Activated T-helper 1 cell treated with Interleukin-2 at 50 U/mL for 16 hours (primary cell): ENCODE measurements at places on chromosomes 16 and 17.

DNA sequence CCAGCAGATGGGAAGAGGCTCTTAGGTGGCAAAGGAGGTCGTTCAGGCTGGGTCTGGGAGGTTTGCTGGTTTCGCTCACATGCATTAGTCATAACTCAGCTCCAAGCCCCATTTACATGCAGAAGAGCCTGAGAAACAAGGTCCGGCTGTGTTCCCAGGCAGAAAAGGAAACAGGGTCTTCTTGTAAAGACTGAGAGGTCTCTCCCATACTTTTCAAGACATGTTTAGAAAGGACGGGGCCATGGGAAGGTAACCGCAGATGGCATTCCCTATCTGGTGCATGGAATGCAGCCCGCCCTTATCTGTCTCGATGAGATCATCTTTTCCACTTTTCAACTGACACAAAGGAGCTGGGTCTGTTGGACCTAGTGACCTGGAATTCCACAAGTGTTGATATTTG, 389.0 kb upstream of the CDH11 start:
- DNase-seq: no peak

GRCh38 chr16:55501549-55502322, 7.1 kb upstream of the LPCAT2 start:
- DNase-seq: no peak

GRCh38 chr16:12341966-12342365, 365.4 kb downstream of the SNX29 start:
- no peak for DNase-seq

DNA sequence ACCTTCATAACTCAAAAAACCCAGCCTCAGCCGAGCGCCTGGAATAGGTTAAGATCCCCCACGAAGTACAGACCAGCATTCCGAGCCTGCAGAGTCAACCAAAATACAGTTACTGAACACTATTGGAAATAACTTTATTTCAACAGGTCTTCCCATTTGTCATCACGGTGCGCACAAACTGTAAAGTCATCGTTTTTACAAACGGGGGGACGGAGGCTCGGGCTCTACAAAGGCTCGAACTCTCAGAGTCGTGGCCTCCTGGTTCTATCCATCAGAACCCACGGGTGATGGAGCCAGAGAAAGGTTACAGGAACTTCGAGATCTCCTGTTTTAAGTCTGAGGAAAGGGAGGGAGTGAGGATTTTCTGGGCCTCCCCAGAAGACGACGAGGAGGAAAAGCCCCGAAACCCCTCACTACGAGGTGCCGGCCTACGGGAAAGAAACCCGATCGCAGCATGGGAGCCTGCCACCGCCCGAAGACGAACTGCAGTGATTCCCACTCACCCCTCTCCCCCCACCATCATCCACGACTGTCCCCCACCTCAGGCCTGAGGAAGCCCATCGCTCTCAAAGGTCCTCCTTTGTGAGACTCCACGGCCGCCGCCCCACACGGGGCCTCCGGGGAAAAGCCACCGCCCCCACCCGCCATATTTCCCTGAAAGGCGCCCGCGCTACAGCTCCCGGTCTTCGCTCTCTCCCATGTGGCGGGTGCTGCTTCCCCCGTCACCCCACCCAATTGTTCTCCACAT, 917 bp downstream of the YWHAE start:
- peak; percentile 23 for DNase-seq

- DNase-seq: no peak
These were observed 9.7 kb upstream of the NXPH3 start for GRCh38 chr17:49565948-49566491.

DNA sequence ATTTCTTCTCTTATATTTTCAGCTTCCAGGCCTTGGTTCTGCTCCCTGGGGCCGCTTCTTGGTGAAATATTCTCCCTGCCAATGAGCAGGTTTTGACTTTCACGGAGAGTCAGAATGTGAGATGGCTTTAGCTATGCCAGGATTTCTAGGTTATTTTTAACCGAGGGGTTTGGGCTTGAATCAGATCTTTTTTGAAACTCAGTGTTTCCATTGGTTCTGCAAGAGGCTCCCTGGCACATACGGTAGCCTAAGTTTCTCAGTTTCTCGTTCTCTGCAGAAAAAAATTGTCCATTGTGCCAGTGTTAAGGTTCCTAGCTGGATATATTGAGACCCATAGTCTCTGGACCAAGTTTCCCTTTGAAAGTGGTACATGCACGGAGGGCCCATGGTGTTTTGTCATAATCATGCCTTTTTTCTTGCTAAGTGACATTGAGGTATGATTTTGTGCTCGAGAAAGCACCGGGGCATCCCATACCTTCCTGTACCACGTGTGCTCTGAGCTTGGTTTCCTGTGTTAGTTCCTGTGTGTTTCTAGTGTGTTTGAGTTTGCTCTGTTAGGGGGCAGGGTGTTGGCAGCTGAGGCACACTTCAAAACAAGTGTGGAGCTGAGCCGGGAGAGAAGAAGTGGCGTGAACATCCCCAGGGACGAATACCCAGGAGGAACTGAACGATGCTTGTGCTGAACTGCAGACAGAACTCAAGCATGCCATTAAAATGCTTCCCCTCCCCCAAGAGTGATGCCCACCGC, 127.2 kb downstream of the HS3ST3B1 start:
- peak; percentile 27 for DNase-seq

DNA sequence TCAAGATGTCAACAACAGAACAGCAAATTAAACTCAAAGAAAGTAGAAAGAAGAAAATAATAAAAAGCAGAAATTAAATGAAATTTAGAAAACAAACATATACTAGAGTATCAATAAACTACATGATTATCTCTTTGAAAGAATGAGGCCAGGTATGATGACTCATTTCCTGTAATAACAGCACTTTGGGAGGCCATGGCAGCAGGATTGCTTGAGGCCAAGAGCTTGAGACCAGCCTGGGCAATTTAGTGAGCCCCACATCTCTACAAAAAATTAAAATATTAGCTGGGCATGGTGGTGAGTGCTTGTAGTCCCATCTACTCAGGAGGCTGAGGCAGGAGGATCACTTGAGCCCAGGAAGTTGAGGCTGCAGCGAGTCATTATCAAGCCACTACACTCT, 232.5 kb downstream of the RAB11FIP4 start:
- DNase-seq: no peak

DNA sequence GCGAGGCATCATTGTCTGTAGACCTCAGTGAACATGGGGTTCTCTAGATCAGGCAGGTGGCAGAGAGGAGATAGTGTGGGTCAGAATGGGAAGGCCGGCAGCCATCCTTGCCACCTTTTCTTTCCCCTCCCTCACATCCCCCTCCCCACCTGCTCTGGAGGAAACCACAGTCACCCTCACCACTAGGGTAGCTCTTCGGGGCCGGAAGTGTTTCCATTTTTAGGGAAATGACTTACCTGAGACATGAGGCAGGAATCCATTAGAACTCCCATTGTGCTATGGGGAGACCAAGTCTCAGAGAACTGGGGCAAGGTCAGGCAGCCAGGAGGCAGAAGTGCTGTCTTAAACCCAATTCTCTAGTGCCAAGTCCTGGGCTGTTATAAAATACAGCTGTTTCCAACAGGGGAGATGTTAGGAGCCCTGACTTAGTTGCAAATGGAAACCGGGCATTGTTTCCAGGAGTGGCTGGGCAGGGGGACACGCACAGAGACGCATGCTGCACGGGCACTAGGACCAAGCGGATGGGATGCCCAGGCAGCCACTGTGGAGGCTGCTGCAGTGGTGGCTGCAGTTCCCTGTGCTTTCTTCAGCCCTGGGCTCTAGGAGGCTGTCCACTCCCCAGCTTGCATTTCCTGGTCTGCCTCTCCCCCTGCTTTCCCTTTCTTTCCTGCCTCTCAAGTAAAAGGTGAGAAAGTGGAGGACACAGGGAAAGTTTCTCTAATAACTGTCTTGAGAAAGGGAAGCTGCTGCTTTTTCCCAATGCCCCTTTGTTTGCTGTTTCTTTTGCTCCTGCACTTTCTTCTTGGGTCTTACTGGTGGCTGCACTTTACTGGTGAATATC, 2.8 kb downstream of the HAS3 start:
- no peak for DNase-seq

- DNase-seq: no peak
These were observed 1.8 kb downstream of the CNTNAP4 start for GRCh38 chr16:76278980-76279379.

DNA sequence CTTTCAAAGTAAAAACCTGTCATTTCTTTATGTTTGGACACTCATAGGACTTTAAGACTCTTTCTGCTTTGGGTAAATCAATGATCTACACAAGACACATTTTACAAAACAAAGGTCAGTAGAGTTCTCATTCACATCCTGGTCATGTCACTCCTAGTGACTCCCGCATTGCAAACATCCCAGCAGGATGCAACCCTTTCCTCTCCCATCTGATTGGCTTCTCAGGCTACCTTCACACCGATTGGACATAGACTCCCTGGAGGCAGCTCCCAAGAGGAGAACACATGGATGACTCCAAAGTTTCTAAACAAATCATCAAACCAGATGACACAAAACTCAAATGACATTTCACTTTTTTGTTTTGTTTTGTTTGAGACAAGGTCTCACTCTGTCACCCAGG, 43.8 kb upstream of the ACSM2B start:
- no peak for DNase-seq

DNA sequence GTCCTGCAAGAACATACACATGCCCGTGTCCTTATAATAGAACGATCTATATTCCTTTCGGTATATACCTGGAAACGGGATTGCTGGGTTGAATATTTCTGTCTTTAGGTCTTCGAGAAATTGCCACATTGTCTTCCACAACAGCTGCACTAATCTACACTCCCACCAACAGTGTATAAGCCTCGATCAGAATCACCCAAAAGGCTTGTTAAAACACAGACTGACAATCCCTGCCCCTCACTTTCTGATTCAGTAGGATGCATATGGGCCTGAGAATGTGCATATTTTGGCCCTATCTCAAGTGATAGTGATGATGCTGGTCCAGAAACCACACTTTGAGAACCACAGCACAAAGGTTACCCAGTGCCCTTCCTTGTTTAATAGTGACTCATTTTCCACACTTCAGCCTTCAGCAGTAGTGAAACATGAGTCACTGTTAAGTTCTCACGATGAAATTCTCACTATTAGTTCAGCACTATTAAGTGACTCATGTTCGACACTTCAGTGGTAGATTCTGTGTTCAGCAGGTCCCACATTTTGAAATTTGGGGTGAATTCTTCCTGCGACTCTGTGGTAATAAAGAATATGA, 215.6 kb downstream of the GRIN2A start:
- no peak for DNase-seq

DNA sequence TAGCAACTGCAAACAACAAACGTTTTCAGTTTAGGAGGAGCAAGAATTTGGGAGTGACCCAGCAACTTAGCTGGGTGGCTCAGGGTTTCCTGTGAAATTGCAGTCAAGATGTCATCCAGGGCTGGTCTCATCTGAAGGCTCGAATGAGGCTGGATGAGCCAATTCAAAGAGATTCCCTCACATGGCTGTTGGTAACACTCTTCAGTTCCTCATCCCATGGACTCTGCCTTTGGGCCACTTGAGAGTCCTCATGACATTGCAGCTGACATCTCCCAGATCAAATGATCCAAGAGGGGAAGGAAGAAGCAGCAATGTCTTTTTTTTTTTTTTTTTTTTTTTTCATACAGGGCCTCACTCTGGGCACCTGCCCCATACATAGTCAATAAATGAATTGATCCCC, 26.3 kb downstream of the UBALD1 start:
- DNase-seq: no peak
